ENCODE measurements at places on chromosomes 1 and 21.

GRCh38 chr1:2106659-2107405 is 56.6 kb downstream of the PRKCZ start:
- no peak for DNase-seq

DNA sequence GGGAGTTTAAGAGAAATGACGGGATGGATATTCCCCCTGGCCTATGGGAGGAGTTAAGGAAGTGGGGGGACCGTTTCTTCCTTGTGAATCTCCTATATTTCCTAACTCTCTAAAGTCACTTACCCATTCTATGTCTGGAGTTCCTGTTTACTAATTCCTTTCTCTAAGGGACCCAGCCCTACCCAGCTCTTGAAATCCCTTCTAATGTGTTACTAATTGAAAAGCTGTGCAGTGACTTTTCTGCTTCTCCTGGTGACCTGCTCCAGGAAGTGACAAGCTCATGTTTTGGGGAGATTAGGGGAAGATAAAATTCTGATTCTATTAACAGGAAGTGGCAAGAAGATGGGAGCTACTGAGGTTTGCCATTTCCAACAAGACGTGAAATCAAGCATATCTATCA is 4.0 kb upstream of the SAMSN1 start:
- no peak for DNase-seq

- no peak for DNase-seq
These were observed 5.0 kb upstream of the GPR137B start for GRCh38 chr1:236137285-236137852.

- no peak for DNase-seq
These were observed 73.2 kb downstream of the SSBP3 start for GRCh38 chr1:54332781-54333585.

DNA sequence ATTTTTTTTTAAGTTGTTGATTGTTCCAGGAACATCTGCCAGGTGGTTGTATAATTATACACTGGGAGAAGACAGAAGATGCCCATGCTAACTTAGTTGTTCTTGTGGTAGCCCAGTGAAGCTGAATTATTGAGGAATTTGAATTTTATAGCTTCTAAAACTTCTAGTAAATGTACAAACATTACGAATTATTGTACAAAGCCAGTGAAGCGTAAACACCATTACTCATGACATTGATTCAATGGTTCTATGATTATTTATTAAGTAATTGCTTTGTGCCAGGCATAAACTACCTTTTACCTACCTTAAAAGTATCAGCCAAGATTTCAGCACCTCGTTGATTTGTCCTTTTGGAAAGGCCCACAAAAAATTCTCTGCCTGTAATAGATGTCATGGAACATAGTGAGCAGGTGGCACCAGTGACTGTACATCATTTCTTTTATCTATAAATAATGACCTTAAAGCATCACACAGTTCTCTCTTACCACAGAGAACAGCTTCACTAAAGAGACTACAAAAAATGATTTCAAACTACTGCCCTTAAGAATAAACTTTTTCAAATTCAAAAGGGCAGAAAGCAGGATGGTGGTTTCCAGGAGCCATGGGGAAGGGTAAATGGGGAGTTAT is 74.9 kb upstream of the BCL10 start:
- DNase-seq, result no peak

DNA sequence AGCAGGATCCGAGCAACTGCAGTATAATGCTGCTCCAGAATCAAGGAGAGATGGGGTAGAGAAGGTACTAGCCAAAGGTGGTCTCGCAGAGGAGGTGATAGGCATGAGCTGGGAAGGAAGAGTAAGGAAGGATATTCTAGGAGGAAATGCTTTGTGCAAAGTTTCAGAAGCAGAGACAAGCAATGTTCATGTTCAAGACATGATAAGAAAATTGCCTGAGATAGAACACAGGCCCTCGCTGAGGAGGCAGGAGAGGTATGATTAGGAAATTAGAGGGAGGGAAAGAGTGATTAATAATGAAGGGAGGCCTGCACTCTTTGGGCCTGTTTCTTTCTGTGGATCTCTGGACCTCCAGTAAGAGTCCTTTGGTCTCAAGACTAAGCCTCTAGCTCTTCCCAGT is 12.9 kb upstream of the ETV3 start:
- no peak for DNase-seq

- DNase-seq, result no peak
These were observed 24.3 kb upstream of the ENO1 start for GRCh38 chr1:8902765-8903164.

DNA sequence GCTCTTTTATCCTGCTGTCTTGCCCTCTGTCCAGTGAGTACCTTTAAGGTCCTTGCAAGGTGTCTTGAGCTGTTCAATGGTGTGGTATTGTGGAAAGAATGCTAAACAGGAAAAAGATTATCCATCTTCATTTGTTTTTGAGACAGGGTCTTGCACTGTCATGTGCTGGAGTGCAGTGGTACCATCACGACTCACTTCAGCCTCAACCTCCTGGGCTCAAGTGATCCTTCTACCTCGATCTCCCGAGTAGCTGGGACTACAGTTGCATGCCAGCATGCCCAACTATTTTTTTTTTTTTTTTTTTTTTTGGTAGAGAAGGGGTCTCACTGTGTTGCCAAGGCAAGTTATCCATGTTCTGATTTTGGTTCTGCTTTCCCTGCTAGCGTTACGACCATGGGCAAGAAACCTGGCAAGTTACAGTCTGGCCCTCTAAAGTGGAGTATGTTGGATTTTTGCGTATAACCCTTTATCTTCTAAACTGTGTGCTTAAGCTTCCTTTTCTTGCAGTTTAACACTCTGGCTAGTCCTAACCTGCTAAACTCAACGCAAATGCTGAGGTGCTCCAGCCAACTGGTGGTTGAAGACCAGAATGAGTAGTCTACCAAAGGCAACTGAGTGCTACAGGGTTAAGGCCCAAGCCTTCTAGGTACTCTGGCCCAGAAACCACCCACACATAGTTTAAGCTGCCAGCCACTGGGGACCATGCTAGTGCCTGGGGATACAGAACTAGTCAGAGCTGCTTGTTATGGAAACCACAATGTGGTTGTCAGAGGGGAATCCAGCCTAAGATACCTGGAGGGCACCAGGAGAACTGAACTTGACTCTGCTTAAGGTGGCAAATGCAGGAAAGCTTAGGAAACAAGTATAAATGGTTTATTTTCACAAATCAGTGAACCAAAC is 7.9 kb downstream of the RPL11 start:
- DNase-seq, result no peak

GRCh38 chr1:160951443-160952128 is 3.0 kb downstream of the ITLN2 start:
- DNase-seq, result peak; percentile 9

DNA sequence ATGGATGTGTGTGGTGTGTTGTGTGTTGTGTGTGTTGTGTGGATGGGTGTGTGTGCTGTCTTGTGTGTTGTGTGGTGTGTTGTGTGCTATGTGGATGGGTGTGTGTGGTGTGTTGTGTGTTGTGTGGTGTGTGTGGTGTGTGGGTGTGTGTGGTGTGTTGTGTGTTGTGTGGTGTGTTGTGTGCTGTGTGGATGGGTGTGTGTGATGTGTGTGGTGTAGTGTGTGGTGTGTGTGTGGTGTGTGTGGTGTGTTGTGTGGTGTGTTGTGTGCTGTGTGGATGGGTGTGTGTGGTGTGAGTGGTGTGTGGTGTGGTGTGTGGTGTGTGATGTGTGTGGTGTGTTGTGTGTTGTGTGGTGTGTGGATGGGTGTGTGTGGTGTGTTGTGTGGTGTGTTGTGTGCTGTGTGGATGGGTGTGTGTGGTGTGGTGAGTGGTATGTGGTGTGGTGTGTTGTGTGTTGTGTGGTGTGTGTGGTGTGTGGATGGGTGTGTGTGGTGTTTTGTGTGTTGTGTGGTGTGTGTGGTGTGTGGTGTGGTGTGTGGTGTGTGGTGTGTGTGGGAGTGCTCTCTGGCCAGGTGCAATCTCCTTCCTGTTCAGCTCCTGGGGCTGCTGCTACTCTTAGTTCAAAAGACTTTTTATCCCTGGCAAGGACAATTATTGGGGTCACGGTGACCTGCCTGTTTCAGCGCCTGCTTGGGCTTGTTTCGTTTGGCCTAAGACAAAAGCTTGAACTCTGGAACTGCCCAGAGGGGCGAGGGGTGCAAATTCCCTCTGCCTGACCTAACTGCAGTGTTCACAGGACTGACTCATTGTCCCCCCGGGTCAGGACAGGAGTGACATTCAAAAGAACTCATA is 101.1 kb downstream of the UBIAD1 start:
- DNase-seq, result no peak

GRCh38 chr21:16113052-16113715 is 383.4 kb downstream of the USP25 start:
- DNase-seq, result no peak

- DNase-seq, result no peak
These were observed 68.6 kb downstream of the ZC3H11B start for GRCh38 chr1:219544163-219544846.

DNA sequence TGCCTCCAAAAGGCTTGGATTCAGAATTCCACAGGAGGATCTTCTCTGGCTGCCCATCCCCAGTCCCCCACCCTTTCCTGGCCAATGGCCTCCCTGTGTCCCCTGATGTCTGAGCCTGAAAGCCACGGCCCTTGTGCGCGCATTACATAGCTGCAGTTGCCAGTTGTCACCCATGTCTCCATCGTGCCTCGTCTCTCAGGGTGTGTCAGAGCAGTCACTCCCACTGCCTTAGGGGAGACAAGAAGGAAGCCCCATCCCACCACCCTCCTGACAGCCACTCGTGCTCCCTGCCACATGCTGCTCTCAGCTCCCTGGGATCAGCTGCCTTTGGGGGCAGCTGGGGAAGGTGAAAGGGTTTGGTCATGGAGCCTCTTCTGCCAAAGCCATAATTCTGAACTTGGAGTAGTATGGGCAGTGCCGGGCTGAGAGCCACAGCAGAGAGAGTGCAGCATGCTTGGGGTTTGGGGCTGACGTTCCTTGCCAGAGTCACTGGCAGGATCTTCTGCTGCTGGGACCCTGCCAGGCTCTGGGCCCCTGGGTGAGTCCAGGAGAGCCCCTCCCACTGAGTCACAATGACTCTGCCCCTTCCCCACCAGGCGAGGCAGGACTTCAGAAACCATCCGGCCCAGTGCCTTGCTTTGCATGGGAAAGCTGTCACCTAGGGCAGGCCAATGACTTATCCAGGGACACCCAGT is 285.9 kb upstream of the VAMP3 start:
- DNase-seq, result no peak

GRCh38 chr1:102098536-102098935 is 101.8 kb upstream of the OLFM3 start:
- DNase-seq, result no peak

DNA sequence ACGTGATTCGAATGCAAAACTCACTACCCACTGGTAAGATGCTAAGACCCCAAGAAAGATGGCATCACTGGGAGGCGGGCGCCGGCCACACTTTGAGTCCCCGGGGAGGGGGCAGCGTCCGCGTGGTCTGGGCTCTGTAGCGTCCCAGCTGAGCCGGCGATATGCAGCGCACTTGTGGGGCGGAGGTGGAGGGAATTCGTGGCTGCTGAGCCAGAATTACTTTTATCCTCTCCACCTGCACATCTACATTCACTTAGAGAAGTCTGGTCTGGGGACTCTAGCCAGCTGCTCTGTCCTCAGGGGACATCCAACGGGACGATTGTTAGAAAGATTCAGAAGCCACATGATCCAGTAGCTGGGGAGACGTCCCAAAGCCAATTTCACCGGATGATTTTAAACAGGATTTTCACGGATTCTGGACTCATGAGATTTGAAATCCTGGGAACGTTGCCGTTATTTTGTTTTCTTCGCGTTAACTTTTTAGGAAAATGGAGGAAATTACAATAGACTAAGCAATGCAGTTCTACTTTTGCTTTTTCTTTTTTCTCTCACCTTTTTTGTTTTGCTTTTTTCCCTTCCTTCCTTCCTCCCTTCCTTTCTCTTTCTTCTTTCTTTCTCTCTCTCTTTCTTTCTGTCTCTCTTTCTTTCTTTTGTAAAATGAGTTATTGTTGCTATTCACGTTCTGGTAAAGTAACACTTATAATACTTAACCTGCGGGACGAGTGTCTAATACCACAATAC is 1.3 kb downstream of the JAM2 start:
- DNase-seq, result no peak

DNA sequence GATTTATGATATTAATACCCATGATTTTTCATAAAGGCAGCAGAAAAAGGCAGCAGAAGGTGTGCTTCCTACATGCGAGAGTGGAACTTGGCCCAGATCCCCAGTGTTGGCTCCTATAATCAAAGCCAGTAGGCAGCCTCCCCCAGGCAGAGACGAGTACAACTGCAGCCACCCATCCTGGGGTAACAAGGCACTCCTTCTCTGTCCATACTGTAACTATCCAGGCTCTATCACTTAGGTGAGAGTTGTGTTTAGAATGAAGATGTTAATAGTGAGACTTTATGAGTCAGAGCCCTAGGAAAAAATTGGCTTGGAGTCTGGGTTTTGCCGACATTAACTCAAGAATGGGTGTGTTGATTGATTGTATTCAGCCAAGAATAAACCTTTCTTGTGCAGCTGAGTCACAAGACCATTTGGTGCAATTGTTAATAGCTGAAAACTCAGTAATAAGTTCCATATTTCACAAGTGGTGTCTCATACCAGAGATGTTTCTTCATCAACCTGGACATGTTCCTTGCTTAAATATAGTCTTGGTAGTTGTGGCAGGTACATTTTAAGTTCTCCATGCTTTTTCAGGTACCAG is 322.3 kb downstream of the DUSP10 start:
- DNase-seq, result no peak

- DNase-seq, result no peak
These were observed 434.3 kb downstream of the PTPRC start for GRCh38 chr1:199073166-199073565.

GRCh38 chr1:36458910-36459309 is 5.3 kb downstream of the MRPS15 start:
- no peak for DNase-seq

DNA sequence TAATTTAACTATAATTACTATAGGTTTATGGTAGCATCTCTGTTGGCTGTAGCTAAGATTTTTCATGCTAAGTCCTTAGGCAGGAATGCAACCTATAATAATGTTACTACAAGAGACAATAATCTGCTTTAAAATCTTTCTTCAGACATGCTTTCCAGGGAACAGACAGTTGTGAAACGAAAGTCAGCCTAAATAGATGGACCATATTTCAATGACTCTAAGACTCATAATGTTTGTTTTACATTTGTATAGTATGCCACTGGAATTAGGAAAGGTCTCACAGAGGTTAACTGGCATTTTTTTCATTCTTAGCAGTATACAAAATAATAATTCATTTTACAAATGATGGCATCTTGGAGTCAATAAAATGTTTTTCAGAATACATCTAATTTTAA is 8.1 kb downstream of the RERE start:
- no peak for DNase-seq

- no peak for DNase-seq
These were observed 3.6 kb downstream of the PFKFB2 start for GRCh38 chr1:207056673-207057072.

Data from caudate nucleus (tissue), 63 donors.